H54 (cell line): ENCODE measurements at places on chromosomes 1 and 21.

DNA sequence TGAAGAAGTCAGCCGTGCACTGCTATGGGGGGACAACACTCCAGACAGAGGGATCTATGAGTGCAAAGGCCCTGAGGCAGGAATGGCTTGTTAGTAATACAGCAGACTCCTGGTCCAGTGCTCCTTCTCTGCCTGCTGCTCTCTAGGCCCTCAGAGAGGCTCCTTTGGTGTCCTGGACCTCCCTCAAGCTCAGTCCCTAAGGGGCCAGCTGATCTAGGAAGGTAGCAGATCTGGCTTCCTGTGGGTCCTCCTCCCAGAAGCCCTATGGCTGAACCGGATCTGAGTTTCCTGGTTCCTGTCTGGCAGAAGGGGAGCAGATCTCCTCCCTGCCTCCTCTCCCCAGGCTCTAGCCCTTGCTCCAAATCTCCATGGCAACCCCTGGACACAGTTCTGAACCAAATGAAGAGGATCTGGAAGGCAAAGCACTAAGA lies at the start of gene LDLRAD2:
Gene LDLRAD2 (plus strand): TSS at position 391 of the 431 bp plus-strand sequence. CDS start 187 bp downstream, outside the sequence.
- DNase-seq: no peak

DNA sequence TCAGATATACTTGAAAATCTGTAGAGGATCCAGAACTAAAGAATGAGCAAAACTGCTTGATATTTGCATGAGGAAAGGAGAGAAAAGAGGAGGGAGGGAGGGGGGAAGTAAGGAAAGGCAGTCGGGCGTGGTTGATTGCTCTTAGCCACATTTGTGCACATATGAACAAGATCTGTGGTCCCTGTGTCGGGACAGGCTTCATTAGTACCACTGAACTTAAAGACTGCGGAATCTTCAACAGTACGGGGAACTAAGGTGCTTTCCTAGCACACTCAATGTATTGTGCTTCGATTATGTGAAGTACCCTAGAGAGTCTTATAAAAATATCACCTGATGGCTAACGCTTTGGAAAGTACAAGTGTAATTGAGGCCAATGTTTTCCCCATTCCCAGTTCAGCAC lies 59.9 kb downstream of the ZBTB18 start:
- no peak for DNase-seq

DNA sequence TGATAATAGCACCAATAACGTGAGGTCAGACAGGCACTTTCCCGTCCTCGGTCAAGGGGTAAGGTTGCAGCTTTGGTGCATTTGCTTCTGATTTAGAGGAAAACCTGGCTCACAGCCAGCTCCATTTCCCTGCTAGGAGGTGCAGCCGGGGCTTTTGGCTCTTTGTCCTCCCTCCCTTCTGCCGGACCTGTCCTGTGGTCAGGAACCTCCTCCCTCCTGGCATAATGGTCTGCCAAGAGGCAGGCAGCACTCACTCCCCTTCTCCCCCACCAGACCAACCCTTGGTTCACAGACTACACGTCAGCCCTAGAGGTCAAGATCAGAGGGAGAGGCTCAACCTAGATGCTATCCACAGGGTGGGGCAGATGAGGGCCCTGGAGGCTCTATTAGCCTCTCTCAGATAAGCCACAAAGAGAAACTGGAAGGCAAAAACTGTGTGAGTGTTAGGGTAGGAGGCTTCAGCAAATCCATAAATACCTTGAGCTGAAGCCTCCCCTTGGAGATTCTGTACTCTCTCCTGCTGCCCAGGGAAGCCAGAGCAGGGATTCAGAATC lies 64.8 kb downstream of the PLXNA2 start:
- no peak for DNase-seq

DNA sequence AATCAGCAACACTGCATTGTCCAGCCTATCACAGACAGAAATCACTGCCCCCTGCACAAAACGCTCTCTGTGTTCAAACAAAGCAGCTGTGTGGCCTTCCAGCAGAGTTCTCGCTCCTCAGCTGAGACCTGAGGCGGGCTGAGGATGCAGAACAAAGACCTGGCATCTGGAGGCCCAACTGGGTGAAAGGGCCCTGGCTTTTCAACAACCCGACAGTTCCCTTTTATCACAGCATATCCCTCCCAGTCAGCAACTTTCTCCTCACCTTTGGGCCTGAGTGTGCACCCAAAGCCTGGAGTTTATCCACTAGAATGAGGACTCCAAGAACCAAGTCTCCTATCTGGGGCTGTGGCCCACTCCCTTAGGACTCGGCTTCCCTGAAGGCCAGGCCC lies 42.6 kb upstream of the A3GALT2 start:
- DNase-seq: no peak

GRCh38 chr1:34013136-34013535 lies 149.3 kb downstream of the HMGB4 start:
- no peak for DNase-seq

DNA sequence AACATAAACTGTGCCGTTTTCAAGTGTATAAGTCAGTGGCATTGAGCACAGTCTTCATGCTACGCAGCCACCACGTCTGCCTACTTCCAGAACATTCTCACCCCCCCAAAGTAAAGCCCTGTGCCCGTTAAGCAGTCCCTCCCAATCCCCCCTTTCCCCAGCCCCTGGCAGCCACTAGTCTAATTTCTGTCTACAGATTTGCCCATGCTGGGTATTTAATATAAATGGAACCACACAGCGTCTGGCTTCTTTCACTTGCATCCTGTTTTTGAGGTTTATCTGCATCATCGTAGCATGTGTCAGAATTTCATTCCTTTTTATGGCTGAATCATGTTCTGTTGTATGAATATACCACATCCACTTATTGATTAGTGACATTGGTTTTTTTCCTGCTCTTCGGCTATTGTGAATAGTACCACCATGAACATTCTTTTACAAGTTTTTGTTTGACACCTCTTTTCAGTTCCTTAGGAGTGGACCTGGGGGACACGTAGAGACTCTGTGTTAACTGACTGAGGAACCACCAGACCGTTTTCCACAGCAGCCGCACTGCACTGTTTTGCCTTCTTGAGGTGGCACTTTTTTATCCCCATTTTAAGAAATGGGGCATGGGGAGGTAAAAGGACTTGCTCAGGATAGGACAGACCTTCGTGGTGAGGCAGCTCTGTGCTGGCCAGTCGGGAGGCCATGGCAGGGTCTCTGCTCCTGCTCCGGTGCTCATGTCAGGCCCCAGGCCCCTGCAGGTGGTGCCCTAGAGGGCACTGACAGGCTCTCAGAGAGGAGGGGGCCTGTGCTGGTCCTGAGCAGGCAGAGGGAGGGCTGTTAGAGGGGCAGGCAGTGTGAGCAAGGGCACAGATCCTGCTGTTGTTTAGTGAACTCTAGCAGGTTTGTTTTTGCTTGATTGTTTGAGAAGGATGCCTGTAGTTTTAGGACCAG lies 123.8 kb downstream of the PCBP3 start:
- no peak for DNase-seq

GRCh38 chr1:6827079-6827478 lies 41.8 kb downstream of the CAMTA1 start:
- no peak for DNase-seq

- peak; percentile 47 for DNase-seq
Measured at GRCh38 chr1:11062965-11063401, 3.2 kb upstream of the SRM start.

DNA sequence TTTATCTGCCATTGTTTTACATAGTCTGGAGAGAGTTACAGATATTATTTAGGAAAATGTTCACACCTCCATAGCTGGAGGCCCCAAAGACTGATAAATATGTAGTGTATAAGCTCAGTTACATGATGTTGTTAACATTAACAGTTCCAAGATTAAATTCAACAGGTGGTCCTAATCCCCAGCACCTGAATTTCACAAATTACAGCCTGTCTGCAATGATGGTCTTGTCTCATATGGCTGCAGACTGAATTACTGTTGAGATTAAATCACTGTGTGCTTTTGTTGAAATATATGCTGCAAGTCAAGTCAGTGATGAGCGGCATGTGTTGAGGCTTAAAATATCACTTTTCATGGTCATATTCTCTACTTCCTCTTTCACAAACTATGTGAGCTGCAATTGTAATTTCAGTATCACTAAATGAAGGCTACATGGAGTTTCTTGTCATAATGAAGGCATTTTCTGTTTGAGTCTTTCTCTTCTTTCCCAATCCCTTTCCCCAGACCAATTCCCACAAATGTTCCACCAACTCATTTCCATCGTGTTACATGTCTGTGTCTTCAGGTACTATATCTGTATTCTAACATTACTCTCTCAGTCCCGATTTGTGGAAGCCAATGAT lies 4.2 kb downstream of the ST6GALNAC5 start:
- DNase-seq: no peak

- no peak for DNase-seq
Measured at GRCh38 chr1:65939636-65940035, 146.9 kb downstream of the PDE4B start.

- no peak for DNase-seq
Measured at GRCh38 chr1:80170811-80171485, 1164.4 kb upstream of the ADGRL4 start.

GRCh38 chr1:84152649-84153056 lies 8.6 kb downstream of the PRKACB start:
- DNase-seq: no peak

DNA sequence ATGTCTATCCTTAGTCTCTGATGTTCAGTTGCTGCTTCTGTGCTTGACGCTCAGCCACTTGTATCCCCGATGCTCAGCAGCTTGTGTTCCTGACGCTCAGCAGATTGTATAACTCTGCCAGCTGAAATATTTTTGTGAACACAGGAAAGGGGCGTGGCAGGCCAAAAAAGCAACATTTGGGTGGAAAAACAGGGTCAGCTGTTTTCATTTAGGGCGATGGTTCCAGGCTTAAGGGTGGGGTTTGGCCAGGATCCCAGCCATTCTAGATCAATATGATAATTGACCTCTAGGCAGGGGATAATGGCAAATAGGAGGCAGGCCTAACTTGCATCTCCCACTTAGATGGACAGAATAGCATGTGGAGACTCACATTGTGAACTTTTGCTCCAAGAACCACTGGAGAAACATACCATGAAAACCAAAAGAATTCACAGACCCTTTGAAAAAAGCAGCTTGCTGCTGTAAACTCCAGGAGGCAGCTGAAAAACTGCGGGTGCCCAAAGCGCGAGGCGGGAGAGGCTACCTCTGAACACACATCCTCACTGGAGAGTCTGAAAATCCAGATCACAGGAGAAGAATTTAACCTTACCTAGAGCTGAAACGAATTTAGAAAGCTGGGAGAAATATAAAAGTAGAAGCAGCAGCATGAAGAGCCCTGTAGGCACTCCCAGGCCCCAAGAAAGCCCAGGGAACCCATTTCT lies 58.3 kb downstream of the ZNF648 start:
- DNase-seq: no peak

DNA sequence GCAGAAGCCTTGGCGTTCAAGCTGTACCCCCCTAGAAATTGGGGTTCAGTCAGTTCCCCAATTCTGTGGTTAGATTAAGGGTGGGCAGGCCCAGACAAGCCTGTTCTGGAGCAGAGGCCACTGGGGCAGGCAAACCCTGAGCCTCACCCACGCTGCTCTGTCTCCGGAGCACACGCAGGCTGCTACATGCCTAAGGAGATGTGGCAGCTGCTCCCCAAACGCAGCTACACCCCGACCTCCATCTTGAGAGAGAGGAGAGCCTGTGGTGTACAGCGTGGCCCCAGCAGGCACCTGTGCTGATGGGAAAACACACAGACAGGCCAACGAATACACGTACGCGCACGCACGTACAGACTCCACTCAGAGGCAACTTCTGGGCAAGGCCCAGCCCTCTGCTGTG lies 33.9 kb upstream of the GRHL3 start:
- no peak for DNase-seq

GRCh38 chr1:114092186-114093062 lies 61.2 kb downstream of the SYT6 start:
- no peak for DNase-seq

DNA sequence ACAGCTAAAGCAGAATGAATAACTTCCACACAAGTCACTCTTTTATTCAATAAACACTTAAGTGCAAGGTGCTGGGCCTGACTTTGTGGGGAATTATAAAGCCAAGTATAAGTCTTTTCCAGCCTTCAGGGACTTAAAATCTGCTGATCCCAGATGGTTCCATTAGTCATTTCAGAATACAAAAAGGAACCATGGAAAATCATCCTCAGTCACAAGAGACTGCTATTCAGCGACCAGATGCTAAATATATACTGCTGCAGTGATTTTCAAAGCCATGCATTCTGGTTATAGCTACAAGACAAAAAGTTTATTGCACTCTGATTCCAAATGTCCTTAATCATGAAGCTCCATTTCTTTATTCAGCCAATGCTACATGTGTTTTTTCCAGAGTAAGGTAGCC lies 25.7 kb downstream of the GLMN start:
- no peak for DNase-seq

DNA sequence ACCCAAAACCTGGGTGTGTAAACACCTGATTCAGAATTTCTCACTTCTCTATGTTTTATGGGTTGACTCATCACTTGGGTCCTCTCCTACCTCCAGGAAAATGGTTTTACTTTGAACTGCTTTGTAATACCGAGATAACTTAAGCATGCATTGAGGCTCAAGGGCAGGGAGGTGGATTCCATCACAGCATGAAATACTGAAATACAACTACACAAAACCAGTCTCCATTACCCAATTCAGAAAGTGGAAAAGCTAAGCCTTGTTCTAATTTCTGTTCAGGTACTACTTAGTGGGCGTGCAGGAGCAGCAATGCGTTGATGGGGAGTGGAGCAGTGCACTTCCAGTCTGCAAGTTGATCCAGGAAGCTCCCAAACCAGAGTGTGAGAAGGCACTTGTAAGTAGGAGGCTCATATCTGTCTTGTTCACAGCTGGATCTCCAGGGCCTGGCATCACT lies 6.1 kb upstream of the C4BPA start:
- DNase-seq: no peak

DNA sequence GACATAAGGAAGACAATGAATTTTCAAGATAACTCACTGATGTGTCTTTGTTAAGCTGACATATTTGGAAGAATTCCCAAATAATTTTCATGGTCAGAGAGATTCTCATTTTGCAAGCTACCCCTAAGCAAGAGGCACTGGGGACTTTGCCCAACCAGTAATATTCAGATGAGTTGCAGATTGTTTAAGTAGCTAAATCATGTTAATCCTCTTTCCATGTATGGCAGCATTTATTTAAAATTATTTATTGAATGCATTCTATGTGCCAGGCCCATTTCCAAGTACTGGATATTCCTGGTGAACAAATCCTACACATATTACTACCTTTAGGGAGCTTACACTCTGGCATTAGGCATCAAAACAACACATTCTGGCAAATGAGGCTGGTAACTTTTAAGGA lies 56.5 kb upstream of the BACH1 start:
- no peak for DNase-seq

GRCh38 chr1:11653101-11653860 lies 948 bp downstream of the FBXO2 start:
- peak; percentile 86 for DNase-seq

DNA sequence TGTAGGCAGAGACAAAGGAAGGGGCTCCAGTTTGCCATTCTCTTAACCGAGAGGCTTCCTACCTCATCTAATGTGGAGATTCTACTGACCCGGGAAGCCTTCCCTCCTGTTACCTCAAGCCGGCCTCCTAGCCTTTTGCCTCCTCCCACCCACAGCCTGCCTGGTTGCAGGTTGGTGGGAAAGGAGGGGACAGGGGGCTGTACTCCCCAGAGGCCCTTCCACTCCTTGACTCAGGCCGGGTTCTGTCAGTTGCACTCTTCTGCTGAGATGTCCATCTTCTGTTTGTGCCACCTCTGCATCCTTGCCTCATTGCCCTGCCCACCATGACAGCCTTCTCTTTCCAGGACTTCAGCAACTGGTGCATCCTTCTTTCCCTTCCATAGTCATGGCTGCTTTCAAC lies 98.0 kb upstream of the SLC44A3 start:
- no peak for DNase-seq

GRCh38 chr1:156096640-156097391 lies 14.6 kb upstream of the MEX3A start:
- peak; percentile 91 for DNase-seq
